ENCODE measurements at places on chromosomes 7 and 10. TPM values are rescaled to one million over a fixed set of nuclear protein-coding genes. Genes with fewer than 3 reads are reported as not detected.

Gene CDK13
- 69.0 TPM for polyA plus RNA-seq

Gene THAP5
- polyA plus RNA-seq = 34.9 TPM

Gene TSPAN12
- polyA plus RNA-seq = 176 TPM

Gene SH2D4B
- 0.26 TPM for polyA plus RNA-seq

Gene ZNF789
- polyA plus RNA-seq = 23.5 TPM

Gene UNC5B
- 50.9 TPM for polyA plus RNA-seq

Gene H2BK1
- polyA plus RNA-seq = not detected

Gene GPR15LG
- polyA plus RNA-seq = 0.17 TPM

Gene SORCS1
- 13.7 TPM for polyA plus RNA-seq

Gene SLC13A4
- polyA plus RNA-seq = 1.9 TPM

Gene HGF
- polyA plus RNA-seq = 1.8 TPM

Gene STOX1
- 10.2 TPM for polyA plus RNA-seq

Gene FAM237B
- polyA plus RNA-seq = 0.48 TPM

Gene BICC1
- 70.8 TPM for polyA plus RNA-seq

Gene CTAGE15
- polyA plus RNA-seq = 1.7 TPM

Gene CALHM3
- not detected for polyA plus RNA-seq

Gene JCAD
- polyA plus RNA-seq = 29.6 TPM

Gene ATP6V0A4
- 49.7 TPM for polyA plus RNA-seq

Gene STAM
- 28.5 TPM for polyA plus RNA-seq

Gene TMEM178B
- polyA plus RNA-seq = 0.36 TPM

Gene PLXDC2
- polyA plus RNA-seq = 42.6 TPM

Gene KDM7A
- polyA plus RNA-seq = 15.3 TPM

Gene ASCC1
- polyA plus RNA-seq = 47.0 TPM

Gene LRRC17
- polyA plus RNA-seq = 65.5 TPM

Gene STEAP2
- polyA plus RNA-seq = 11.4 TPM

Gene SPDYE16
- polyA plus RNA-seq = 2.0 TPM

Gene HECW1
- 6.6 TPM for polyA plus RNA-seq

Gene LIPM
- not detected for polyA plus RNA-seq

Gene GNAT3
- not detected for polyA plus RNA-seq

Gene AOAH
- polyA plus RNA-seq = 3.1 TPM

Gene KIF11
- 42.4 TPM for polyA plus RNA-seq

Gene DDX50
- 71.2 TPM for polyA plus RNA-seq

Gene IKZF5
- 16.6 TPM for polyA plus RNA-seq

Gene UCMA
- not detected for polyA plus RNA-seq

All from renal cortex interstitium (tissue), 15 donors.